Omental fat pad (tissue), 4 donors: ENCODE measurements at places on chromosomes 16 and 17.

DNA sequence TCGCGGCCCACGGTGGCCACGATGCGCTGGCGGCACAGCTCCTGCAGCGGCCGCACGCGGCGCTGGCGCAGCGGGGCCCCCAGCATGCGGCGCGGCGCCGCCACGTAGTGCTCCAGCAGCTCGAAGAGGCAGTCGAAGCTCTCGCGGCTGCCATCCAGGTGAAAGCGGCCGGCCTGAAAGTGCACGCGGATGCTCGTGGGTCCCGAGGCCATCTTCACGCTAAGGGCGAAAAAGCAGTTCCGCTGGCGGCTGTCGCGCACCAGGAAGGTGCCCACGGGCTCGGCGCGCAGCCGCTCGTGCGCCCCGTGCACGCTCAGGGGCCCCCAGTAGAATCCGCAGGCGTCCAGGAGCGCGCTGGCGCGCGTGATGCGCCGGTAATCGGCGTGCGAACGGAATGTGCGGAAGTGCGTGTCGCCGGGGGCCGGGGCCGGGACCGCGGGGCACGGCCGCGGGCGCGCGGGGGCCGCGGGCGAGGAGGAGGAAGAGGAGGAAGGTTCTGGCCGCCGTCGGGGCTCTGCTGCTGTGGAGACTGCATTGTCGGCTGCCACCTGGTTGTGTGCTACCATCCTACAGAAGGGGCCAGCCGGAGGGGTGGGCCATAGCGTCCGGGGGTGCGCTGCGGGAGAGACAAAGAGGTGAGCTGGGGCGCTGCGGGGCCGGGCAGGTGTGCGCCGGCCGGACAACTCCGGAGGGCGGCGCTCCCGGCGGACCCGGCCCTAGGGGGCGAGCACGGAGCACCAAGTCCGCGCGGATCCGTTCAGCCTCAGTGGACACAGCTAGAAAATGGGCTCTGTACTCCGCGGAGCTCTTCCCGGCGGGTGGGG lies 879 bp downstream of the SOCS1 start:
- no peak for DNase-seq

- DNase-seq = no peak
These were observed 33.1 kb downstream of the TRPV2 start for GRCh38 chr17:16448490-16448889.

GRCh38 chr17:80422276-80422675 lies 7.3 kb downstream of the ENDOV start:
- DNase-seq = no peak

GRCh38 chr16:24113115-24113745 lies 142.9 kb upstream of the CACNG3 start:
- no peak for DNase-seq

DNA sequence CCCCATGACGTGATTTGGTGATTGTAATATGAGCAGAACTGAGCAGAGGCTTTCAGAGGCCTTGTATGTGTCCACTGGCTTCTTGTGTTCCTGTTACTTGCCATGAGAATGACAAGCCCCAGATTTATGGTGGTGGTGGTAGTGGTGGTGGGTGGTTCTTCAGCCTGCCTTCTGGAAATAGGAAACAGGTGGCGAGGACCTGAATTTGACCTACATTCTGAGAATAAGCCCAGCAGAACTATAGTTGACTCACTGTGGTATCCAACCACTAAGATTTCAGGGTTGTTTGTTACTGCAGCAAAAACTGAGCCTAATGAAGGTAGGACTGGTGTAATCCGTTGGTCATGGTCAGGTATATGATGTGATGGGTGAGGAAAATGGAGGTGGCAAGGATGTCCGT lies 93.0 kb downstream of the SHISA9 start:
- DNase-seq = no peak

DNA sequence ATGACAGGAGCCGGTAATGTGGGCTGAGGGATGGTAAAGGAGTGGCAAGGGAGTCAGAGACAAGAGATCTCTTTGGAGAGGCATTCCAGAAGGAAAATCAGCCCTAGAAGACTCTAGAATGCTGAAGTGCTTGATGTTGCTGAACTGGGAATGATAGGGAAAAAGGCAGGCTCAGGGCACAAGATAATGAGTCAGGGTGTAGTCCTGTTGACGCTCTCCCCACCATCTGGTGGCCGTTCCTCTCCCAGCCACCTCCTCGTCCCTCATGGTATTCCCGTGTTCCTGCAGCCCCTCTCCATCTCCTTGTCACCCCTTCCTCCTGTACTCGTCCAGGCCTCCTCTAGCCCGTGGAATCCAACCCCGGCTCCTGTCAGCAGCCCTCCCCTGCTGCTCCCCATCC lies 11.1 kb upstream of the ALDOA start:
- DNase-seq = no peak

- no peak for DNase-seq
These were observed 12.7 kb downstream of the ENDOV start for GRCh38 chr17:80427366-80428282.

- DNase-seq = no peak
These were observed 58.4 kb downstream of the TMEM100 start for GRCh38 chr17:55664287-55664686.

DNA sequence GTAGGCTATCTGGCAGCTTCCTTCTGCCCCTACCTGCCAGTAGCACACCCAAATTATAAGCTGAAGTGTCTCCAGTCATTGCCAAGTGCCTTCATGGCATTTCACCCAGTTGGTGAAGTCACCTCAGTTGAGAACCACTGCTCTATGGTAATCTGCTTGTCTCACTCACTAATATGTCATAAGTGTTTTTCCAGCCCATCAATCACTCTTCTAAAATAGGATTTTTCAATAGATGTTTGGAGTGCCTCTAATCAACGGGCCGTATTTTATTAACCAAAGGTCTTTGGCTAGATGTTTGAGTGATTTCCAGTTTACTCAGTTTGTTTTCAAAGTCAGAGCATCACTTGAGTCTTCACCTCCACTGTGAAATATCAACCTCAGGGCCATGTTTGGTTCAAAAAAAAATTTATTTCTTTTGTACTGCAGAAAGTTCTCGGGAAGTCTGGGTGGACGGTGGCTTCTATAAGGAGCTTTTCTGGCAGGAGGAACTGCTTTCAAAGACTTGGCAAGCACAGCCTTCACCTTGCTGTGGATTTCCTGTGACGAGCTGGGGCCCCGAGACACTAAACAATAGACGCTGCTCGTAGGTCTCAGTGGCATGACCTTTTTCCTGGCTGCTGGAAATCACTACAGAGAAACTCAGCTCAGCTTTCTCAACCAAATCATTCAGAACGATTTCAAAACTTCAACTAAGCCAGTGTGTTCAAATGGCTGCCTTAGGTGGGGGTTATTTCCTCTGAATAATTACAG lies 95.2 kb upstream of the FOXF1 start:
- no peak for DNase-seq

DNA sequence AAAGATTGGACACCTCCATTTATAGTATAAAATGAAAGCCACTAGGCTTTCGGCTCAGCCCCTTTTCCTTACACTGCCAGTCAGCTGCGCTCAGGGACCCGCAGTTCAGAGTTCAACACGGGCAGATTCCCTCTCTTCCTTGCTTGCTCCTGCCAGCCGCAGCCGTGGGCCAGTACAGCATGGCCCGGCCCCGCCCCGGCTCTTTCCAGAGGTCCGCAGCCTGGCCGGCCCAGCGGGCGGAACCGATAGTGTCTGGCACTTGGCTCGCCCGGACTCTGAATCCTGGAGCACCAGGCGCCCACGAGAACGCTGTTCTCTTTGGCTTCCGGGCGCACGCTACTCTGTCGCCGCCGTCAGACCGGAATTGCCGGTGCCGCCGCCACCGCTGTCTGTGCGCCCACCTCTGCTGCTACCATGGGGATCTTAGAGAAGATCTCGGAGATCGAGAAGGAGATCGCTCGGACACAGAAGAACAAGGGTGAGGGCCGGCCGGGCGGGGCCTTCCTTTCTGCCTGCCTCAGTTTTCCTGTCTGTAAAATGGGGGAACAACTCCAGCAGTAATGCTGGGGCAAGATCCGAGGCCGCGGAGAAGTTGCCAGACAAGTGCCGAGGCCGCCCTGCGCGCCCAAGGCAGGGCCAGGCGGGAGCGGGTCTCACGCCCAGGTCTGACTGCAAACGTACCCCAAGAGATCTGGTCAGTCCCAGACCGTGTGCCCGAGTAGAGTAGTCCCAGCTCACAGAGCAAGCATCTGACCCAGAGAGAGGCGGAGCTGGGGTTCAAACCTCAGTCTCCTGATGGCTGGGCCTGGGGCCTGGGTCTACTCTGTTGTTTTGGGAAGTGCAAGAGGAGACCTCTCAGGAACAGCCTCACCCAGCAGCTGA lies at the start of gene DRG2:
Gene DRG2, plus strand, starts transcription at position 339 of the 882 bp plus-strand sequence. Its CDS starts 76 bp downstream, at position 415.
- peak; percentile 68 for DNase-seq

DNA sequence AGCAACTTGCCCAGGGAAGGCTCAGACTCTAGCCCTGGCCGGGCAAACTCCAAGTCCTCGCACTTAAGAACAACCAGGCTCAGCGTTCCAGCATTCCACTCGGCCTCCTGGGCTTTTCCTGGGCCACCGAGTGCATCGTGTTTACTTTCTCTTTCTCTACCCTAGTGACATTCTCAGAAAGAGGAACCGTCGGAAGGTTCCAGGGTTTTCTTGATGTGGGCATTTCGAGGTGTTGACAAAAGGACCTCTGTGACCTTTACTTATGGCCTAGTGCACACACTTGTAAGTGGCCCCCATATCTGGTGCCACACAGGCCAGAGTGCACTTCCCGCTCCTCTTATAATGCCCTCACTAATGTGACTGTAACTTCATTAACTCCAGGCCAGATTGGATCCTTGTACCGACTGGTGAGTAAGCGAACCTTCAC lies 3.1 kb upstream of the BANP start:
- no peak for DNase-seq

DNA sequence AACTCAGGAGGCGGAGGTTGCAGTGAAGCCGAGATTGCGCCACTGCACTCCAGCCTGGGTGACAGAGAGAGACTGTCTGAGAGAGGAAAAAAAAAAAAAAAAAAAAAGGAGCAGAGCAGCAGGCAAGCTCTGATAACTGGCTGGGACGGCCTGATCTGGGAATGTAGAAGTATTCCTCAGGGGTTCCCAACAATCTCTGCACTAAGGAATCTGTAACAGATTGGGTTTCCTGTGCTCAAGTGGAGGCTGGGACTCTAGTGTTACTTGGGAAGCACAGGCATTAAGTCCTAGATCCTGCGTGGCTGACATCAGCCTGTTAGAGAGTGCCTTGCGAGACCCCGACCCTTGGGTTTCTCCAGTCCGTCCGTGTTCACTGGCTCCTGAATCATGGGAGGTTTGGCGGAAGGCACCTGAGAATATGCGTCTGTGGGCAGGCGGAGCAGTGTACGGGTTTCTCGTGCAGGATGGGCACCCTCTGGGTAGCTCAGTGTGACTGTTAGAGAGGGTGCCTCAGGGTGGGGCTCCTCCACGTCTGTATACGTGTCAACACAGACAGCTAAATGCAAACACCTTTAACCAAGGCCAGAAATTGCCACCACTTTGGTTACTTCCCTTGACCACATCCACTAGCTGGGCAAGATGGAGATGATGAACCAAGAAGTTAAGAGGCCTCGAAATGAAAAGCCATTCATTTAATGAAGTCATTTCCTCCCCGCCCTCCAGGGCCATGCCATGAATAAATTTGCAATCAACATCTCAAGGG lies 174.9 kb upstream of the RPL38 start:
- DNase-seq = no peak

DNA sequence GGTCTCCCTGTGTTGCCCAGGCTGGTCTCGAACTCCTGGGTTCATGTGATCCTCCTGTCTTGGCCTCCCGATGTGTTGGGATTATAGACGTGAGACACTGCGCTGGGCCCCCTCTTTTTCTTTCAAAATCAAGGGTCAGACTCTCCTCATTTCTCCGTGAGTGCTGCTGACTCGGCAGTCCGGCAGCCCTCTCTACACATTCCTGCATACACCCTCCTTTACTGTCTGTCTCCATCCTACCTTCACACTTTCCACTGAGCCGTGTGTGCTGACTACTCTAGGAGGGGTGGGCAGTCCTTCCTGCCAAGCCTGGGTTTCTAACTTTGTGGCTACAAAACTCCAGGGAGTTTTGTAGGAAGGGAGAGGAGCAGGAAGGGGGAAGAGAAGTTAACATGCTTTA lies 195.2 kb downstream of the PARN start:
- no peak for DNase-seq

DNA sequence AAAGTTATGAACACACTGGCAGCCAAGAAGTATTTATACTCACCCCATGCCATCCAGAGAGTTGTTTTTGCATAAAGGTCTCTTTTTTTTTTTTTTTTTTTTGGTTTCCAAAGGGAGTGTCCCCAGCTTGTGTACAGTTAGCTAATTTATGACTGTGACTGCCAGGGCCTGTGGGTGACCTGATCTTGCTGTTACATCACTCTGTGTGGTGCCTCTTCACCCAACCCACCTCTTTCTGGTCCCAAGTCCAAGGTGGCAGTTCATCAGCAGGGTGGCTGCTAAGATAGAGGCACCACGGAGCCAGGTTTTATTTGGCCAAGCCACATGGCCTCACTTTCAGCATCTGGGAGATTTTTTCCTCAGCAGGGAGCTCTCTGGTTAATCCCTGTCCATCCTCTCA lies at the start of gene NOS2:
Gene NOS2, minus strand, starts transcription at position 8 of the 400 bp plus-strand sequence. CDS start 1,720 bp downstream, outside the sequence.
- no peak for DNase-seq

- DNase-seq = no peak
These were observed 196.3 kb downstream of the AXIN2 start for GRCh38 chr17:65365169-65365568.

- DNase-seq = no peak
These were observed 42.3 kb upstream of the NKD1 start for GRCh38 chr16:50505714-50506542.

DNA sequence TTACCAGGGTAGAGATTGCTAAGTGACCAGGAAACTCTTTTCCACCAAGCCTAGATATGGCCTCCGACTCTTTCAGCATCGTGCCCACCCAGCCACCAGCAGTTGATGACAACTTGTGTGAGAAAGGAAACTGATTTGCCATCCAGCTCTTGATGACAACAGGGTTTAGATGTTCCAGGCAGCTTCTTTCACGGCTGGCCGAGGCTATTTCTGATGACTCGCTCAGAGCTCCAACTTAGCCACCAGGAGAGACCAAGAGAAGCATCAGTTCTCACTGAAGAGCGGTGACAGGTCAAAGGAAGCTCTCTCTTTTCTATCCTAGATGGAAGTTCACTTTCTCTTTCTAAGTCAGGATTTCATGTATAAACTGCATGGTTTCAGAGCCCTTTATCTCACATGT lies 61.2 kb downstream of the MPHOSPH6 start:
- no peak for DNase-seq

GRCh38 chr17:38322156-38322779 lies 21.5 kb downstream of the GPR179 start:
- DNase-seq = peak; percentile 56

DNA sequence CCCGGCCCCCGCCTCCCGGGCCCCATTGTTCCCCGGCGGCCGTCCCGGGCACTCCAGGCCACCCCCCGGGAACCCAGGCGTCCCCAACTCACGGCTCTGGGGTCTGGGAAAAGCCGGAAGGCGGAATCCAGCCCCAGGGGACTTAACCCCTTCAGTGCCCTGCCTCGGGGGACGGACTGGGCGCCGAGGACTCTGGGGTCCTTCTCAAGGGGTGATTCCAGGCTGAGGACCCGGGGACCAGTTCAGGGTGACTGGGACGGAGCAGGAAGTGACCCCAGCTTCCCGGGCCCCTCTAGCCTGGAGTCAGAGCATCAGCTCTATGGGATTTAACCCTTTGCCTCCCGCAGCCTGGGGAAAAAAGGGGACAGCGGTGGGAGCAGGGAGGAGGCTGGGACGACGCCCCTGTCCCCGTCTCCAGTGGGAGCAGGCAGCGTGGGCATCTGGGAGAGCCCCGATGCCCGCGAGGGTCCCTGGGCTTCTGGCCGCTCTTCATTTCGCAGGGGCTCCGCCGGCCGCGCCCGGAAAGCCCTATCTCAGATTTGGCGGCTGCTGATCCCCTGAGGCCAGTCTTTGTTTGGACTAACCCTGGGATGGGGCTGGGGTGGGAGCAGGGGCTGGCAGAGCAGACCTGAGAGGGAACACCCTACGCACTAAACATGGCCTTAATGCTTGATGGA lies at the start of gene ZNF629:
Gene ZNF629, minus strand, starts transcription at position 270 of the 677 bp plus-strand sequence. CDS start 2,723 bp downstream, outside the sequence.
- peak; percentile 34 for DNase-seq
